ENCODE measurements at places on chromosomes 5 and 9.

GRCh38 chr5:32618962-32619361 is 33.6 kb downstream of the SUB1 start:
- no peak for DNase-seq

GRCh38 chr9:116174347-116174746 is 20.8 kb downstream of the PAPPA start:
- no peak for DNase-seq

GRCh38 chr9:100848726-100849125 is 179.8 kb upstream of the PLPPR1 start:
- no peak for DNase-seq

DNA sequence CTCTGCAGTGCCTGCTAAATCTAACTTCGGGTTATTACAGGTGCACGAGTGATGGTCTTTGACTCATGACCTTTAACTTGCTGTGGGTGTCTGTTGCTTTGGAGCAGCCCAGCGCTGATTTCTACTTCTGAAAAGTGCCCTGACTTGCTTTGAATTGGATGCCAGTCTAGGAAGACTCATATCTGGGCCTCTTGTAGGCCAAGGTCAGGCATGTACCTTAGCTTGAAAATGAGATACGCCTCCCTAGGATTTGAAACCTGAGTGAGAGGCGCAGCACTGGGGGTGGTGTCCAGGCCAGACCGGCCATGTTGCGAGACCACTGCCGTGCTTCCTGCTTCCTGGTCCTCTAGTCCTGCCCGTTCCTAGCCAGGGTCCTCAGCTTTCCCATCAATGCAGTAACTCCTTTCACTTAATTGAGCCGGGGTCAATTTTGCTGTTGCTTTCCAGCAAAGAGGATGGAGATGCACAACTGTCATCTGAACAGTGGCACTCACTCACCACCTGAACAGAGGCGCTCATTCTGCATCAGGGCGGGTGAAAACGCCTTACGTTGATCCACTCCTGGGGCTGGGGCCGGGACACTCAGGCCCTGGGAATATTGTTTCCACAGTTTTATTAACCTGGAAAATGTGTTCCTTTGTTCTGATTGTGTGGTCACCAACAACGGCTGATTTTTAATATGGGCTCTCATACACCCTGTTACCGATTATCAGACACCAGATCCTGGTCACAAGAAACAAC is 14.3 kb downstream of the PCAT7 start:
- no peak for DNase-seq

DNA sequence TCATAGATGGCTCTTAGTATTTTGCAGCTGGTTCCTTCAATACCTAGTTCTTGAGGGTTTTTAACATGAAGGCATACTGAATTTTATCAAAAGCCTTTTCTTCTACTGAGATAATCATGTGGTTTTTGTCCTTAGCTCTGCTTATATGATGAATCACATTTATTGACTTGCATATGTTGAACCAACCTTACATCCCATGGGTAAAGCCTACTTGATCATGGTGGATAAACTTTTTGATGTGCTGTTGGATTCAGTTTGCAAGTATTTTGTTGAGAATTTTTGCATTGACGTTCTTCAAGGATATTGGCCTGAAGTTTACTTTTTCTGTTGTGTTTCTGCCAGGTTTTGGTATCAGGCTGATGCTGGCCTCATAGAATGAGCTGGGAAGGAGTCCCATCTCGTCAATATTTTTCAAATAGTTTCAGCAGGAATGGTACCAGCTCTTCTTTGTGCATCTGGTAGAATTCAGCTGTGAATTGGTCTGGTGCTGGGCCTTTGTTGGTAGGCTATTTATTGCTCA is 49.7 kb downstream of the YIPF5 start:
- no peak for DNase-seq

- no peak for DNase-seq
Measured at GRCh38 chr9:95134457-95134881, 183.0 kb downstream of the FANCC start.

GRCh38 chr5:170353961-170354360 is 35.2 kb downstream of the KCNMB1 start:
- no peak for DNase-seq

- no peak for DNase-seq
Measured at GRCh38 chr9:90521811-90522570, 120.6 kb downstream of the DIRAS2 start.

DNA sequence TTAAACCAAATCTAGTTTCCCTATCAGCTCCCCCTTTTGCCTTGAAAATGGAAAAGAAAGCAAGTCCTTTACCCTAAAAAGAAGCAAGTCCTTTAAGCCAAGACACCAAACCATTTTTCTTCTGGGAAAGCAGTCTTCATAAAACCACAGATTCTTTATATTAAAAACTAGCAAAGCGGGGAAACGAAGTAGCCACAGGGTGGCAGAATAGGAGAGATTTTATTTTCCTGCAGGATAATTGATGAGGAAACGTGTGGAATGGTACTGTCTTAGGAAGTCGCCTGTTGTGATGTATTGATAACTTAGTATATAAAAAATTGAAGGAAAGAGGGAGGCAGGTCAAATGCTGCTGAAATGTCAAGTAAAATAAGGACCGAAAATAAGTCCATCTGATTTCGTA is 41.1 kb downstream of the ZNF883 start:
- no peak for DNase-seq

DNA sequence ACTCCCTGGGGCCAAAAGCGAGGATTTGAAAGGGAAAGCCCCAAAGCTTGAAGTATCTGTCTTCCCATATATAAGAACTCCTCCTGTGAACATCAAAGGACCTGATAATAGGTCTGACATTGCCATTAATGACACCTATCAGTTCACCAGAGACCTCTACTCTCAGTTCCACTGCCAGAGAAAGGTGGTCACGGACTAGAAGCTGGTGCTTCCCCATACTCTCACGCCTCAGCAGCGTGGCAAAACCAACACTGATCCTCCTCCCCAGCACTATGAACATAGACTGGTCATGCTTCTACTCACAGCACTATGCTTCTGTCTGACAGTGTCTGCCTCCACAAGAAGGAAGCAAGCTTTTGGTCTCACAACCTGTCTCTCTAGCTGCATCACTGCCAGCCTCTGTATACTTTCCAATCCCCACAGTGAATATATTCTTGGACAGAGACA is 37.9 kb downstream of the NRG2 start:
- DNase-seq, result no peak

GRCh38 chr5:39717176-39717897 is 292.6 kb upstream of the DAB2 start:
- DNase-seq, result no peak

DNA sequence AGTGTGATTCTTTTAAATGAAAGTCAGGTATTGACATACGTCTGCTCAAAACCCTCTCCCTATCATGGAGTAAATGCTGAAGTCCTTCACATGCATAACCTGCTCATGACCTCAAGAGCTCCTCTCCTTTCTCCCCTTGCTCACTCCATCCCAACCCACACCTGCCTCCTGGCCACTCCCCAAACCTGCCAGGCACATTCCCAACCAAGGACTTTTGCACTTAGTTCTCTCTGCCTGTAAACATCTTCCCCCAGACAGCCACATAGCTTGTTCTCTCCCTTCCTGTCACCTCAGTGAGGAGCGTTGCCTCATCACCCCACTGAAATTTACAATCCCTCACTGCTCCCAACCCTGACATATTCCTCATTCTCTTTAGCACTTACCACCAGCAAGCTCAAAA is 8.7 kb downstream of the SETD9 start:
- no peak for DNase-seq

GRCh38 chr5:87322381-87322780 is 54.7 kb downstream of the RASA1 start:
- no peak for DNase-seq

DNA sequence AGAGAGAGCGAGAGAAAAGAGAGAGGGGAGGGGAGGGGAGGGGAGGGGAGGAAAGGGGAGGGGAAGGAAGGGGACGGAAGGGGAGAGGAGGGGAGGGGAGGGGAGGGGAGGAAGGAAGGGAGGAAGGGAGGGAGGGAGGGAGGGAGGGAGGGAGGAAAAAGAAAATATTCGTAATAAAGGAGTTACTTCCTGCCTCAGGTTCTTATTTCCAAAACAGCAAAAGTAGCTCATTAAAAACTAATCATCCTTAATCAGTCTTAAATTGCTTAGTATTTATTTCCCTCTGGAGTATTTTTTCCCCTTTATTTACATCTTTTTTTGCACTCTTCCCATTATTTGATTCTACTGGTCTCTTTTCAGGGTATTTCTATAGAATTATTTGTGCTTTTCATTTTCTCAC is 162.3 kb downstream of the FANCC start:
- DNase-seq, result no peak

DNA sequence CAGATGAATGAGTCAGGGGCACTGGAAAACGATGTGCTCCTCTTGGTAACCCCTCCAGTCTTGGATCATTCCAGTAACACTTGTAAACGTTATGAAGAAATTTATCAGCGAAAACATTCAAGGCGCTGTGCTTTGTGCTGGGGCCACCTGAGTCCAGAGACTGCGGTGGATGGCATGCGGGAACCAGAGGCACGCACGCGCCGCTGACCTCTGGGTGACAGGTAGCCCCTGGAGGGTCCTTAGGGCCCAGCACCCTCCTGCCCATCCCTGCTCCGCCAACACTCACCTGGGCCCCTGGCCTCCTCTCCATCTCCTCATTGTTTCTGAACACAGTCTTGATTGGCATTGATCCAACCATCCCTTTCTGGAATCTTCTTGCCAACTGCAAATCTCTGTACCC is 86.9 kb downstream of the DAP start:
- DNase-seq, result no peak

DNA sequence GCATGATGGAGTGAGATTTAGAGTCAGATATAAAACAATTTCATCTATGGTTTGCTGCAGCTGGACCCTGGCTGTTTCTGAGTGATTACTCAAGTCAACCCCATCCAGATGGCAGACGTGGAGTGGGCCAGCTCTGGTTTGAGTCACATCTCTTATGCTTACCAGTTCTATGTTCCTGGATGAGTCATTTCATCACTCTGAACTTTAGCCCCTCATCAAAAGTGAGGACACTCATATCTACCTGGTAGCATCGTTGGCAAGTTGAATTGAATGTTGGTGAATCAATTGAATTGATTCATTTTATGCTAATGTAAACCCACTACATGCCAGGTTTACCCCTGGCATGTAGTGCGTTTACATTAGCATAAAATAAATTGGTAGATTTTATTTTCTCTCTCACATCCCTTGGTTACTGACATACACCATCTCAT is 176.4 kb downstream of the FGF18 start:
- DNase-seq, result no peak

DNA sequence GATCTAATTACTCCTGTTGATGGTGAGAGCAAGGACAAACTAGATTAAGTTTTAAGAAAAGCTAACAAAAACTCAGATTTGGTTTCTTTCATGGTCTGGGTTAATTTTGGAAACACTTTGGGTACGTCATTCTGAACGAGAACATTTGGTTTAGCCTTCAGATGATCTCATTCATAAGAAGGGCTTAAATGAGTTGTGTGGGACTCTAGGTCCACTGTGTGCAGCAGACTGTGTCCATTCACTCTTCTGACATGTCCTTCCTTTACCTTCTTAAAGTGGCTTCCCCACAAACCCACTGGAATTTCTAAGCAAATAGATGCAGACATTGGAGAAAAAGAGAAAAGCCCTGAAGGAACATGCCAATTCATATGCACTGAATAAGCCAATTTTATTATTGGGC is 96.8 kb downstream of the FBXO4 start:
- no peak for DNase-seq

- DNase-seq, result no peak
Measured at GRCh38 chr5:178058321-178059012, 54.9 kb upstream of the N4BP3 start.

- DNase-seq, result no peak
Measured at GRCh38 chr5:148966348-148966747, 96.5 kb downstream of the SH3TC2 start.

DNA sequence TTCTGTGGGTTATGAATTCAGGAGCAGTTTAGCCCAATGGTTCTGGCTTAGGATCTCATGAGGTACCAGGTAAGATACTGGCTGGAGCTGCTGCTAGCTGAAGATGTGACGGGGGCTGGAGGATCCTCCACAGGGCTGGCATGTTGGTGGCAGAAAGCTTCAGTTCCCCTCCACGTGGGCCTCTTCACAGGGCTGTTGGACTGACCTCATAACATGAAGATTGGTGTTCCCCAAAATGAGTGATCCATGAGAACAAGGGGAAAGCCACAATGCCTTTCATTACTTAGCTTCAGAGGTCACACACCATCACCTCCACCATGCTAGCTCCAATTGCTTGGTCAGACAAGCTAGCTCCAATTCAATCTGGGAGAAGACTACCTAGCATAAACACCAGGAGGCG is 8.5 kb upstream of the S100Z start:
- DNase-seq, result no peak

GRCh38 chr5:59587489-59588337 is 305.8 kb downstream of the PDE4D start:
- no peak for DNase-seq

GRCh38 chr9:115200711-115201505 is 83.0 kb upstream of the TNC start:
- DNase-seq, result no peak

GRCh38 chr9:89667726-89668125 is 62.9 kb downstream of the GADD45G start:
- no peak for DNase-seq

DNA sequence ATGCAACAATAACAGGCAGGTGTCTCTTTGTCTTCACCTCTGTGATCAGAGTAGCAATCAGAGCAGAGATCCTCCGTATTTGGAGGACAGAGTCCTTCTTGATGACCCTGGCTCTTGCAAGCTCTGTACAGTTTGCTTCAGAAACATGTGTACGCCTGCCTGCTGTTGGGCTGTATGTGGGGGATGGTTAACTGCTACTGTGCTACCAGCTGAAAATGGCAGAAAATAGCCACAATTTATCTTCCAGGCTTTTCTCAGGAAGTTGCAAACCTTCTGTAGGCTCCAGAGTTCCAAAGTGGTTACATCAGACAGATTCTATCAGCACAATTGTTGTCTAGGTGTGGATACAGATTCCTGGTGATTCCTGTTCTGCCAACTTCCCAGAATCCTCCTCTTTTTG is 35.5 kb downstream of the DDX46 start:
- DNase-seq, result no peak

DNA sequence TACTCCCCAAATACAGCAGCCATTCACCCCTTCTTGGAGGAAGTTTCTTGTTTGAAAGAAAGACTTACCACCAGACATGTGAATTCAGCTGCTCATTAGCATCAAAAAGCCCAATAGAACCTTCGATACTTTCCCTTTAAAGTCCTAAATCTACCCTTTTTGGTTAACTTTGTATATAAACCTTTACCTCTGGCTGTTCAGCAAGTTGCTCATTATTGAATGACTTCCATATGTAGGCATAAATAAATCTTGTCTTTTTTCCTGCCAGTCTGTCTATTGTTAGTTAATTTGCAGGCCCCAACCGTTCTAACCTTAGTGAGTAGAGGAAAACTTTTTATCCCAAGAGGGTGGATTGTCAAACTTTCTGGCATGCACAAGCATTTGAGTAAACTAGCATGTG is 27.9 kb upstream of the FBXL17 start:
- DNase-seq, result no peak
